ENCODE measurements at places on chromosomes 7 and 10.

DNA sequence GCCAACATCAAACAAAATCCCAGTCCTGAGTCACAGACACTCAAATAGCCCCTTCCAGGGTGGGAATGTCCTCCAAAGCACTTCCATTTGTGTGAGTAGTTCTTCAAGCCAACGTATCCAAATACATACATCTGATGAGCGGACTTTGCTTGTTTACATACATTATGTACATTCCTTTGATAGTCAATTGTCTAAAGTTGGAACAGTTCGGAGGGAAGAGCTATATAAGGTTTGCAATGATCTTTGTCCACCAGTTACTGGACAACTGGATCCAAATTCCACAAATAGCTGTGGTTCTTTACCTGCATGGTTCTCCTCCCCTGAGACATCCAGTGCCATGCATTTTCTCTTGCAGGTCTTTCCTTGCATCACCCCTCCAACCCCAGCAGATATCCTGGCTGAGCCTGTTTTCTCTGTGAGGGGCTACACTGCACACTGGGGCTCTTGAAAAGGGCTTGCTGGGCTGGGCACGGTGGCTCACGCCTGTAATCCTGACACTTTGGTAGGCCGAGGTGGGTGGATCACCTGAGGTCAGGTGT lies 4.7 kb upstream of the MGMT start:
- DNase-seq, result no peak

- peak; percentile 58 for DNase-seq
These were observed 145.3 kb downstream of the CELF2 start for GRCh38 chr10:11162828-11163599.

- DNase-seq, result no peak
These were observed 823.8 kb downstream of the LRMDA start for GRCh38 chr10:76255241-76255640.

- no peak for DNase-seq
These were observed 20.7 kb downstream of the COX15 start for GRCh38 chr10:99711129-99711719.

DNA sequence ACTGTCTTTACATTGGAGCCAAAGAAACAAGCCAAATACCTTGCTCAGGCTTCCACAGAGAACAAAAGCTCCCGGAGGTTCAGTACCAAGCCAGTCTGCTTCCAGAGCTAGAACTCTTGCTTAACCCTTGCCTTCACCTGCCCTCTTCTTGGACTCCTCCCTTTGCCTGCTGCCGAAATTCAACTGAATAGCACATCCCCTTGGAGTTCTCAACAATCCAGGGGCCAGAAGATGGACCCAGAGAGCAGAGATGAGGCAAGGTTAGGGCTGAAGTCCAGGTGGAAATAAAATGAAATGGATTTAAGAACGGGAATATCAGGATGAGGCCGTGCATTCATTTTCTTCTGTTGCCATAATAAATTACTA lies 876 bp upstream of the PIK3AP1 start:
- DNase-seq, result no peak

DNA sequence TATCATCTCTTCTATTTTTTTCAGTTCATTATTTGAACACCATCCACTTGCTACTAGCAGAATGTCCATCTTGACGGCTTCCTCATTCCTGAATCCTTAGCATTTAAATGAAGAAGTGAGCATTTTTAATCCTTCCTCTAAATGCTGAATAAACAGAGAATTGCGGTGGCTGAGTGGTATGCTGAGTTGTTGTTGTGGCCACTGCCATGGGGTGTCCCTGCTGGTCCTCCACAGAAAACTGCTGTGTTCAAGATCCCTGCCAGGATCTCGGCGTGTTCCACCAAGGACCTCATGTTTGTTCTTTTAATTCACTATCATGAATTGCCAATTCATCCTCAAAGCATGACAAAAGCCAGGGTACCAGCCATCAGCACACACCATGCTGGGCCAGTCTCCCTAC lies 48.9 kb upstream of the HABP2 start:
- no peak for DNase-seq

- no peak for DNase-seq
These were observed 15.8 kb downstream of the ANXA7 start for GRCh38 chr10:73398024-73398423.

GRCh38 chr10:83542774-83543411 lies 596.4 kb upstream of the GHITM start:
- no peak for DNase-seq

- DNase-seq, result peak; percentile 25
These were observed 25.7 kb downstream of the ZNF503 start for GRCh38 chr10:75375838-75376237.

GRCh38 chr7:3057066-3057420 lies 13.4 kb upstream of the CARD11 start:
- DNase-seq, result no peak

- DNase-seq, result peak; percentile 44
These were observed 123.4 kb downstream of the NT5C2 start for GRCh38 chr10:103069453-103070331.

DNA sequence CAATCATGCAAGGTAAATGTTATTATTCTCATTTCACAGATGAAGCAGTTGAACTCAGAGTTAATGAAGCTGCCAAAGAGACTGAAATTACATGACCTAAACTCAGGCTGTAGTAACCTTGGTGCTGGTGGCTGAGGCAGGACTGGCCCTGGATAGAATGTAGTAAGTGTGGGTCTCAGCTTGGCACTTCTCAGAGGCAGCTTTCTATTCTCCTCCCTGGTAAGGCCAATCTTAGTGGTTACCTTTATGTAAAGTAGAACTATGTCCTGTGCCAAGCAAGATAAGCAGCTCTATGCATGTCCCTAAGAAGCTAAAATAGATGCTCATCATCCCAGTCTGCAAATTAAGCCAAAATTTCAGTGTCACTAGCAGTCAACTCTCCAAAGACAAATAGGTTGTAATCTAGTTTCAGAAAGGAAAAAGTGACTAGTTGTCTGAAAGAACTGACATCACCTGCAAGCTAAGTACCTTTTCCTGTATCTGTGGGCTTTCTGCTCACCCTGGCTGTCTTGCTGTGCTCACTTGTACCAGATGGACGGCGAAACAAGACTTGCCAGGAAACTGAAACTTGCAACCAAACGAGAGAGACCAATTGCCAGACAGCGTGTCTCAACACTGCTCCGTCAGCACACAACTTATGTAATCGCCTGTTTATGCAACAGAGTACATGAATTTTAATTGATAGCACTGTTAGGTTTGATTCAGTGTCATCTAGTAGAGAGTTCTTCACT lies 43.7 kb downstream of the CH25H start:
- peak; percentile 25 for DNase-seq

DNA sequence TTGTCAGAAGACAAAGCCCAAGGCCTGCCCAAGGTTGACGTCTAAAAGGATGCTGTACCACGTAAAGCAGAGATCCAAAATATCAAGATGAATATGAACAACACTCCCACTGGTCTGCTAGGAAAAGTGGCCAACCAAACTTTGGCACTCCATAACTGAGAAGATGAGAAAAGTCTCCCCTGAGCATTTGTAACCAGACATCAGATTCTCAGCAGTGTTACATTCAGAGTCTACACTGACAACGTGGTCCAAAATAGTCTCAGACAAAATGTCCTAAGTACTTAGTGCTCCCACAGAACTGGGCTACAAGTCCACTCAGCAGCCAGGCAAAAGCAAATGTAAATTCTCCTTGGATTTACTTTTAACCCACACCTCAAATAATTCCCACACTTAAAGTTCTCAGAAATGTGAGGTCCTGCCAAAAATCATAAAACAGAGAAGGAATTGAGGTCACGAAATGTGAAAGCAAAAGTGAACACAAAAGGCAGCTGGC lies 185.1 kb upstream of the NOBOX start:
- DNase-seq, result no peak

DNA sequence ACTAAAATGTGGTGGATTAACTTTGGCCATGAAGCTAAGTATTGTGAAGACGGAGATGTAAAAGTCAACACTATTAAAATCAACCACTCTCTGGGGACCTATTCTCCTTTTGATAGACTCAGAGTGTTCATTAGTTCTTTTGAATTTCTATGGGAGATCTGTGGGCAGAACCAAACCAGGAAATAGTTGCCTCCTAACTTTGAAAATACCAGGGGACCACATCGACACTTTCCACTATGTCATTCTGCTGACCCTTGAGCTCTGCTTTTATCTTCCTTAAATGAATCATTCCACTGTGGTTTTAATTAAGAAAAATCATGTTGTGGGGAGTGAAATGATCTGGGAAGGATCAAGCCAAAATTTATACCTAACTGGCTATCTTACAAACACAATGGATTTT lies 960.5 kb downstream of the GATA3 start:
- DNase-seq, result no peak

- DNase-seq, result peak; percentile 26
These were observed at the start of gene CPED1 for GRCh38 chr7:120988591-120989256. Gene CPED1, plus strand, starts transcription at chr7:120988711. Its CDS starts 911 bp downstream, at chr7:120989622.

GRCh38 chr10:22486431-22486830 lies 141.1 kb downstream of the SPAG6 start:
- DNase-seq, result no peak

DNA sequence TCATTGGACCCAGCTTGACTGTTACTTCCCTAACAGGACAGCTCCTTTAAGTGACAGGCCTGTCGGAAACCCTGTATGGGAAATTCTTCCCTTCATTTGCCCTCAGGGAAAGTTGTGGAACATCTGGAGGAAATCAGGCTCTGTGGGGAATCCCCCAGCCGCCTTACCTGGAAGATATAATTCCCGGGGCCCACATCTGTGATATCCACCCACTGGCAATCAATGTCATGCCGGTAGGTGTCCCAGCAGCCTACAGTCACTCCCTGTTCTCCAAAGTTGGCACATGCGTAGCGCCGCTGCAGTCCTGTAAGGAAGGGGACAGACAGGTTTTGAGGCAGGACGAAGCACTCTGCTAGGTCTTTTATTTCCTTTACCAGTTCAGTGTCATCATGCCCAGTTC lies 16.6 kb downstream of the LOXL4 start:
- DNase-seq, result peak; percentile 22

- DNase-seq, result no peak
These were observed 13.7 kb upstream of the SLC18A3 start for GRCh38 chr10:49596493-49596809.

DNA sequence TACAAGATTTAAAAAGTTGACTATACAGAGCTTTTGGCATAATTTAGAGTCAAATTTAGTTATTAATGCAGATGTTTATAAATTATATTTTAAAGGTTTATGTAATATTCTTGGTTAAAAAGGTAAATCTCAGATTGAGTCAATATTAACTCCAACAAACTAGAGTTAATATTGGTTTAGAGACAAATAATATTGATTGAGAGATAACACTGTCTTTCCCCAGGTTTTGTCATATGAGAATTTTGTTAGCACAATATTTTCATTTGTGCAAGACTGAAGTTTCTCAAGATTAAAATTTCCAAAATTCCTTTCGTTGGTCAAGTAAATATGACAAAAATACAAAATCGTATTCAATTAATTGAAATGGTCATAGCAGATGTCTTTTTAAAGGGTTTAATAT lies 12.9 kb upstream of the AKR1D1 start:
- DNase-seq, result no peak

DNA sequence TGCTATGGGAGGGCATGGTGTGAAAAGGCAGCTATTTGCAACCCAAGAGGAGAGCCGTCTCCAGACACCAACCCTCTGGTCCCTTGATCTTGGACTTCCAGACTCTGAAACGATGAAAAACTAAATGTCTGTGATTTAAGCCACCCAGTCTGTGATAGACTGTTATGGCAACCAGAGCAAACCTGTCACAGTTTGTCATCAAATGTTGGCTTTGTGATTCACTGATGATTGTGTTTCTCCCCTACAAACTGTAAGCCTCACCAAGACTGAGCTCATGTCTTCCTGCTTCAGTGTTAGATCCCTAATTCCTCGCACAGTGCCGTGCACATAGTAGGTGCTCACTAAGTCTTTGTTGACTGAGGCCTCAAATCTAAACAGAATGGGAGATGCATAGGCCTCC lies 224.6 kb upstream of the PITRM1 start:
- DNase-seq, result no peak

GRCh38 chr7:134781171-134781570 lies 1.7 kb downstream of the CALD1 start:
- DNase-seq, result no peak

- DNase-seq, result no peak
These were observed 519.1 kb upstream of the FOXK1 start for GRCh38 chr7:4162884-4163564.

DNA sequence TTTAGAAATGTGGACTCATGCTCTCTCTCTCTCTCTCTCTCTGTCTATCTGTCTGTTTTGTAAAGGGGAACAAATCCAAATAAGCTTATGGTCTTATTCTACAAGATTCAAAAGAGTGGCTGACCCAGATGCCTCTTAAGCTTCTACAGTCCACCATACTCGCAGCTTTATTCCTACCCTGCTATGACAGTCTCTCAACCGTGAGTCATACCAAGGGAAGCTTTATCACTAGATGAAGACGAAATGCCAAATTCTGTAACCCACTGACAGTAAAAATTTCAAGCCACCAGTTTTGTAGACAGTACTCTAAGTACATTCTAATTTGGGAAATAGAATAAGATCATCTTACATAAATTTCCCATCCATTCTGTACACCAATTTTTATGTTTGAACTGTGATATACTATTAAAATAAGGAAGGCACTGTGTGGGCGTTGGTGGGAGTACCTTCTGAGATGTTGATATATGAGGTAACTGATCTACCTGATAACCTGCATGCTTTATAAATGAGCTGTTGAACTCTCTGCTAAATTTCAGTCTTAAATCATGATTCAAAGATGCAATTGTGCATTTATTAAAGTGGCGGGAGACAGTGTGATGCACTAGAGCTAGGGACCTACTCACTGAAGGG lies 153.2 kb downstream of the KLF6 start:
- DNase-seq, result peak; percentile 34

All from putamen (tissue), 1 donor.